ENCODE measurements at places on chromosomes 12 and 14. TPM values are rescaled to one million over a fixed set of nuclear protein-coding genes. Genes with fewer than 3 reads are reported as not detected.

DNA sequence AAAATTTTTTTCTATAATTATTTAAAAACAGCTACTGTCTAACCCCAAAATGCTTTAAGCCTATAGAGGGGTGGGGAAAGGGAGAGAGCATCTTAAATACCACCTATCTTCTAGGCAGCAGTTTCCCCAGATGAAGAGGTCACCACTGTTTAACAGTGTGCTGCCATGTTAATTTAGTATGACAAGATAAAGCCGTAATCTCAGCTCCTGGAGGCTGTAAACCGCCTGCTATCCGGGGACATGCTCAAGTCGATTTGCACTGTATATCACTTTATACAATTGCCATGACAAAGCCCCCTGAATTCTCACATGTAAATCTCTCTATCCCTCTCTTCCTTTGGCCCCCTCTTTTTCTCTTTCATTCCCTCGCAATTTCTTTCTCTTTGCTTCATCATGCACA, 68.5 kb downstream of the SOX5 start:
- DNase-seq: no peak

DNA sequence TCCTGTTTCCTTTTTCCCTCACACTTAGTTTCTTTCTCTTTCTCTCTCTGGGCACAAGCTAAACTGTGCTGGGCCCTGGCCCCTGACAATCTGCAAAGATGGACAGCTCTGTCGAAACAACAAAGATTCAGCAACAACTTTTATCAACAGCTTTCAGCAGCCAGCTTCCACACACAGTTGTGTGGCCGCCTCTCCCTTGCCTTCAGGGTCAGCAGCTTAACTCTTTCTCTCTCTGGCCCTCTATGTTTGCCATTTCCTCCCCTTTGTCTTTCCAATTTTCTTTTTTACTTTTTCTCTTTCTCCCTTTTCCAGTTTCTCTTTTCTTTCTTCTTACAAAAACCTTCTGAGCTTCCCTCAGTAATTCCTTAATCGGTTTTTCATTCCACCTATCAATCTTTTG, 43.3 kb downstream of the IQSEC3 start:
- DNase-seq: no peak

- DNase-seq: no peak
Measured at GRCh38 chr12:73235387-73235786, 963.2 kb downstream of the TRHDE start.

DNA sequence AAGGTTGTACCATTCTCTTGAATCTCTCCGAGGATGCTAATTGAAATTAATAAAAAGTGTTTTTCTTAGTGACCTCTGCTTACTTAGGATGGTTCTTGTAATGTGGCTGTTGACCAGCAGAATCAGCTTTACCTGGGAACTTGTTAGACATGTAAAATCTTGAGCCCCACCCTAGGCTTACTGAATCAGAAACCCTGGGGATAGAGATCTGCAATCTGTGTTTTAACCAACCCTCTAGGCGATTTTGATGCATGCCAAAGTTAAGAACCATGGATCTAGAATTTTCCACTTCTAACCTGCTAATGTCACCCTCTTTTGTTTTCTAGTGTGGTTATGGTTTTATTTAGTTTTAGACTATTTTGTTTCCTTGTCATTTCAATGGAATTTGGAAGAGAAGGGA, 6.5 kb downstream of the NUBPL start:
- DNase-seq: no peak

- DNase-seq: no peak
Measured at GRCh38 chr12:116520801-116521471, 38.2 kb upstream of the MAP1LC3B2 start.

- no peak for DNase-seq
Measured at GRCh38 chr12:106112145-106112821, 26.5 kb downstream of the NUAK1 start.

- DNase-seq: no peak
Measured at GRCh38 chr14:48665077-48665784, 920.9 kb downstream of the RPS29 start.

ARHGEF25 gene
- total RNA-seq: 44.6 TPM

PRB2 gene
- not detected for total RNA-seq

FAM90A1 gene
- not detected for total RNA-seq

SMCO2 gene
- total RNA-seq: not detected

ZFC3H1 gene
- 172 TPM for total RNA-seq

PLXNC1 gene
- total RNA-seq: 6.4 TPM

Data from Peyer's patch (tissue), 4 donors.